ENCODE measurements at places on chromosomes 1 and 21.
A peak's percentile ranks its signal among the peaks of the same experiment; 100 is the strongest.

DNA sequence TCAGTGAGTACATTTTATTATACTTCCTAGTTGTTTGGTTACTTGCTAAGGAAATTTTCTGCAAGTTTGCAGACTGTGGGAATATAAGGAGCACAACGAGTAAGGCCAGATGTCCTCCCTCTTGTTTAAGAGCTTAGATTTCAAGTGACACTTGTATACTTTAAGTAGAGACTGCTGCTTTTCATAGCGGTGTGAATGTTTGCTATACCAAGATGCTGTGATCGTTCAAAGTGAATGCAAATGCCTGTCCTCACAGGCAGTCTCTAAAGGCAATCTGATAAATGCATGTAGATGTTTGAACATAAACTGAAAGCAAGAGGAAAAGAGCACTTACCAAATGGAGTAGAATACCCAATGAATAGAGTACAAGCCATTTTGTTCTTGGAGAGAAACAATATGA is 226.4 kb downstream of the NRIP1 start:
- DNase-seq = no peak

DNA sequence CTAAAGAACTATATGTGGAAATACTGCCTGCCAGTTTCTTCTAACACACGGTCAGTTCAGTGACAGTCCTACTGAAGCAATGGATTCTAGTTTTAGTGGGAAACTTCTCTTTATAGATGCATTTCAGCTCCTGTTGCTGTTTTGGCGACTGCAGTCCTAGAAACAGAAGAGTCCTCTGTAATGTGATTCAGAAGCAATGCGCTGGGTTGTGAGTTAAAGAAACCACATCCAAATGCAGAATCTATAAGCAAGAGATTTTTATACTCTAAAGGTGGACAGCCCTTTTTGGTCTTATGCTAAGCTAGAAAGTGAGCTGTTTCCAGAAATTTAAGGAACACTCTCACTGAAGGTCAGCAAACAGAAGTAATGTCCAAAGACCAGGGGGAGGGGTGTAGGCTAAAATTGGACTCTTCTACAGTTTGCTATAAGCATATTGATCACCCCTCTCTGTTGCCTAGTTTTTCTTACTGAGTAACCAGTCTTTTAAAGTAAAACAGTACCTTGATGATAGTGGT is 30.8 kb downstream of the DUSP10 start:
- DNase-seq = no peak

DNA sequence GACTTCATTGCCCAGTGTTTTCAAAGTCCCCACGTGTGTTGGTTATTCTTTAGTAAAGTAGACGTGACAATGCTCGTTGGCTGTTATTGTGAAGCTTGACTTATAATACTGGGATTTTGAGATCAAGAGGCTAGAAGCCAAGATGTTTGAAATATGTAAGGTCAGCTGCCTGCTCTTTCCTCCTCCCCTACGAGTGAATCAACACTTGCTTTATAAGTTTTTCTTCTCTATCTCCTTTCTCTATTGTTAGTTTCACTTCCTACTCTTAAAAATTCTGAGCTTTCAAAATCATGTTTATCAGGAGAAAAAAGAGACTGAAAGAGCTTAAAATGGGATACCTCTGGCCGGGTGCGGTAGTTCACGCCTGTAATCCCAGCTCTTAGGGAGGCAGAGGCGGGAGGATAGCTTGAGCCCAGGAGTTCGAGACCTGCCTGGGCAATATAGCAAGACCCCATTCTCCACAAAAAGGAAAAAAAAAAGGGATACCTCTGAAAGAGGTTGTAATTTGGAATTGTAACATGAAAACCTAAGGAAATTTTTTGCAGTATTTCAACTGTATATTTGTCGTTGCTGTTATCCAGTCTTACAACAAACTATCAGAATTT is 72.0 kb downstream of the EPB41 start:
- DNase-seq = no peak

GRCh38 chr1:9292361-9293240 is at the start of gene SPSB1:
SPSB1 (plus strand) TSS chr1:9292894; CDS start chr1:9355892, 62,998 bp downstream.
- peak; percentile 68 for DNase-seq

- no peak for DNase-seq
Measured at GRCh38 chr21:31895077-31895835, 22.4 kb downstream of the HUNK start.

- peak; percentile 17 for DNase-seq
Measured at GRCh38 chr1:113677250-113678158, 81.8 kb downstream of the PHTF1 start.

Measured in fibroblast of skin of left biceps (primary cell).